MM.1S (cell line): ENCODE measurements at places on chromosomes 11 and 22.
A peak's percentile ranks its signal among the peaks of the same experiment; 100 is the strongest.

DNA sequence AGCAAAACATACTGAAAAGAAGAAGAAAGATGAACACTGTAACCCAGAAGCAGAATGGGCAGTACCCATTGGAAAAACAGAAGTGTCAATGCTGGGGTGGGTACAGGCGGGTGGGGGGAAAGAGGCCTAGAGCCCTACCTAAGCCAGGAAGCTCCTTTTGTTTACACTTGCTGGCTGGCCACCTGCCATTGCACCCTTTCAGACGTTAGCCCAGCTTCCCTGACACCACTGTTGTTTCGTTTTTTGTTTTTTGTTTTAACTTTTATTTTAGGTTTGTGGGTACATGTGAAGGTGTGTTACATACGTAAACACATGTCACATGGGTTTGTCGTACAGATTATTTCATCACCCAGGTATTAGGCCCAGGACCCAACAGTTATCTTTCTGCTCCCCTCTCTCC lies 55.4 kb downstream of the PLEKHA7 start:
- peak; percentile 94 for DNase-seq

DNA sequence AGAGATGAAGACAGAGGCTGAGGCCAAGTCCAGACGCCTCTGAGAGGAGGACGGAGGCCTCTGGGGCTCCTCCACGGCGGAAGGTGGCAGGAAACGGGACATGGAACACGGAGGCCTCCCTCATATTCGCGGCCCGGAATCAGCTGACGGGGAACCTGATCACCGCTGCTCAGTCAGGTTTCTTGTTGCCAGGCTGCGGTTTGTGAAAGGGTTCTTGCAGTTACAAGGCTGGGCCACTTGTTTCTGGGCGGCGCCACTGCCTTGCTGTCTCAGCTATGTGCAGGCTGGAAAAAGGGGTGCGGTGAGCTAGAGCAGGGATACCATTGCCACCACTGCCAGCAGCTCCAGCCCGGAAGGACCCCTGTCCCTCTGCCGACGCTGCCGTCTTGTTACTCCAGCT lies 10.0 kb upstream of the MMP1 start:
- DNase-seq, result no peak

GRCh38 chr11:87260811-87261210 lies 223.1 kb downstream of the TMEM135 start:
- no peak for DNase-seq

DNA sequence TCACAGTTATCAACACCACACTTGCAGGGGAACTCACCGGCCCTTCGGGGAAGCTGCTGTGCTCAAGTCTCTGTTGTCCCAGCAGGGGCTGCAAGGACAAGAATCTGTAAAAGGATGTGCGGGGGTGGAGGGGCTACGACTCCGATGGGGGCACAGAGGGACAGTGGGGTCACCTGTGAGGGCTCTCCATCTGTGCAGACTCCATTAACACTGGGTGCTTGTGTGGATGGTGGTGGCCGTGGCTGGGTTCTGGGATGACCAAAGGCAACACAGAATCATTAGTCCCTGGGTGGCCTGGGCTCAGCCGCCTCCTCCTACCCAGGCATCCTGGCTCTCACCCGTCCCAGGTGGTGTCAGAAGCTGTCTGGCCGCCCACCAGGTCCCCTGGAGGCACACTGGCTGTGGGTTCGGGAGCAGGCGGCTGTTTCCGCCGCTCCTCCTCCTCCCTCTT lies 10.2 kb upstream of the RBM4B start:
- no peak for DNase-seq

GRCh38 chr11:27497911-27498310 lies 8.7 kb downstream of the LIN7C start:
- DNase-seq, result no peak

DNA sequence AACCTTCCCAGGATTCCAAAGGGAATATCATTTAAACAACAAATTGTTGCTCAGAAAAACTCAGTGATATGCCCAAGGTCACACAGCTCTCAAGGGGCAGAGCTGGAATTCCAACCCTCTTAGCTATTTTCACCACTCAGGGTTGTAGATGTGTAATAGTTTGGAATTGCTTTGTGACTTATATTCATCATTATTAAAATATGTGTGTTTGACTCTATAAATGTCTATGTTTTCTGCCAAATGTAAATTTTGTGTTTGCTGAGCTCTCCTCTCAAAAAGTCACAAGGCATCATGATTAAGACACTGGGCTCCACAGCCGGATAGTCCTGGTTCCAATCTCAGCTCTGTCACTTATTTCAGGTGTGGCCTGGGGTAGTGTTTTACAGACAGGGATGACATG lies 407.3 kb downstream of the TMEM135 start:
- no peak for DNase-seq

- no peak for DNase-seq
These were observed 2.1 kb upstream of the DGKZ start for GRCh38 chr11:46345131-46345597.

- no peak for DNase-seq
These were observed 17.2 kb downstream of the CD6 start for GRCh38 chr11:60988658-60989057.

- DNase-seq, result no peak
These were observed 23.7 kb downstream of the HTR3B start for GRCh38 chr11:113928311-113928710.

GRCh38 chr11:35944503-35945136 lies 758 bp downstream of the LDLRAD3 start:
- no peak for DNase-seq

GRCh38 chr11:88308576-88308975 lies 29.0 kb downstream of the CTSC start:
- DNase-seq, result no peak

DNA sequence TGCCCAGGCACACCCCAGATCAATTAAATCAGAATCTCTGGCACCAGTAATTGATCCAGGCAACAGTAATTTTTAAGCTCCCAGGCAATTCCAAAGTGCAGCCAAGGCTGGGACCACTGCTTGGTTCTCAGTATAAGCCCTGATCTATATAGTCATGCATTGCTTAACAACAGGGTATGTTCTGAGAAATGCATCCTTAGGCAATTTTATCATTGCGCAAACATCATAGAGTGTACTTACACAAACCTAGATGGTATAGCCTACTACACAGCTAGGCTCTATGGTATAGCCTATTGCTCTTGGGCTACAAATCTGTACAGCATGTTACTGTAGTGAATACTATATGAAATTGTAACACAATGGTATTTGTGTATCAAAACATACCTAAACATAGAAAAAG lies 651 bp upstream of the C11orf42 start:
- no peak for DNase-seq

DNA sequence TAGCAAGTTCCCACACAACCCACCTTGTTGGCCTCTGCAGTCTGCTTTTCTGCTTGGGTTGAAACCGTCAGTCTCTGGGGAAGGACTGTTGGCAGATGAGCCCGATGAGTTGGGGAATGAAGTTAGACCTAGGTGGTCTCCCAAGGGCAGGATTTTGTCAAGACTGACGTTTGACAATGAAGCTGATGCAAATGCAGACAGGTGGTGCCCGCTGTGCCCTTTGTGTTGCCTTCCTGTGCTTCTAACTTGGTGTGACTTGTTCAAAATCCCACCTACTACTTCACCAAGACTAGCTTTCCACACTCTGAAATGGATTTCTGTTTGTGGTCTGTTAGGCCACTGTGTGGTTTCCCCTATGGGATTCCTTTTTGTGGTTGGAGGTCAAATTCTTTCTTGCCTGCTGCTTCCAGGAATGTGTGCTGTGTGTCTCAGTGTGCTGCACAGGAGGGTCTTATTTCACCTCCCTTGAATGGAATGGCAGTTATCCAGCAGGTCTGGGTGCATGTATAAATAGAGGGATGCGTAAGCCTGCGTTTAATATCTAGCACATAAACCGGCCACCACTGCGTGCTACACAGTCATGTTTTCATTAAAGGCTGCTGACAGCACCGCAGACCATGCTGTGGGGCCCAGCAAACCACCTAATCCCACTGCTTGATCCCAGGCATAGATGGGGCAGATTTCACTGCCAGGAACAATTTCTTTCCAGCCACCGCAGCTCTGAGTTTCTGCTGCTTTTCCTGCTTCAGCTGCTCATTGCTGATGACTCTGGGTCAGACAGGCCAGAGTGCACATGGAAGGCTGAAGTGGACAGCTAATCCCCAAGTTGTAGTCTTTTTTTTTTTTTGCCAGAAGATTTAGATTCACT lies 44.8 kb downstream of the ADAMTS8 start:
- no peak for DNase-seq

- DNase-seq, result no peak
These were observed 5.3 kb upstream of the TYMP start for GRCh38 chr22:50535113-50535512.

DNA sequence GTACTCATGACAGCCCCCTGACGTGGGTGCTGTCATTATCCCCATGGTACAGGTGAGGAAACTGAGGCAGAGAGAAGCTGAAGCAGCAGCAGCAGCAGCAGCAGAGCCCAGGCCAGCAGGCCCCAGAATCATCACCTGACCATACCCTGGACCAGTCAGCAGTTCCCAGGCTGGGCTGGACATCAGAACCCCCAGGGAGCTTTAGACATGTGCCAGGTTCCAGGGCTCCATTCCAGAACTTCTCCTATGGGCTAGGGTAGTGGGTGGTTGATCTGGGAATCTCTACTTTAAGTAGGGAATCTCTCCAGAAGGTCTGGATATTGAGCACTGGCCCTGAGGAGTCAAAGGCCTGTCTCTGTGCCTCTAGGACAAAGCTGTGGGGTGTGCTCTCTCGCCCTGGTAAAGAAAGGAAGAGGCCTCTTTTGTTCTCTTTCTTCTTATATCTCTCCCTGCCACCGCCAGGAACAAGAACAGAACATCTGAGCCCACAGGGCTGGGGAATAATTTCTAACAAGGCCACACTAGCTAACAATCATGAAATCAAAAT lies 26.6 kb downstream of the MAFF start:
- DNase-seq, result no peak

DNA sequence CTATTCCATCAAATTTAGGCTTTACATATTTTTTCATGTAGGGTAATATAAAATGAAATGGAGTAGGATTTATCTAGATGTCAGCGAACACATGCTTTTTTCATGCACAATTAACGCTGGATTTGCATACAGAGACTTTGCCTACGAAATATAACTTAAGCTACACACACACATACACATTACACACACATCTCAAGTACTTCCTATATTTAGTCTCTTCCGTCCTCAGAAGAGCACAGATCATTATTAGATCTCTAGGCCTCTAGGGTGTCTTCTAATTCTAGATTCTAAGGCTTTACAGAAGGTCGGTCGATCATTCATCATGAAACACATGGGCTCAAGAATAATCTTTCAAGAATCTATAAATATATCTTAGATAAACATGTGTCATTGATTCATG lies 3.8 kb upstream of the MS4A13 start:
- DNase-seq, result no peak

GRCh38 chr11:115391160-115391559 lies 113.1 kb downstream of the CADM1 start:
- DNase-seq, result no peak

DNA sequence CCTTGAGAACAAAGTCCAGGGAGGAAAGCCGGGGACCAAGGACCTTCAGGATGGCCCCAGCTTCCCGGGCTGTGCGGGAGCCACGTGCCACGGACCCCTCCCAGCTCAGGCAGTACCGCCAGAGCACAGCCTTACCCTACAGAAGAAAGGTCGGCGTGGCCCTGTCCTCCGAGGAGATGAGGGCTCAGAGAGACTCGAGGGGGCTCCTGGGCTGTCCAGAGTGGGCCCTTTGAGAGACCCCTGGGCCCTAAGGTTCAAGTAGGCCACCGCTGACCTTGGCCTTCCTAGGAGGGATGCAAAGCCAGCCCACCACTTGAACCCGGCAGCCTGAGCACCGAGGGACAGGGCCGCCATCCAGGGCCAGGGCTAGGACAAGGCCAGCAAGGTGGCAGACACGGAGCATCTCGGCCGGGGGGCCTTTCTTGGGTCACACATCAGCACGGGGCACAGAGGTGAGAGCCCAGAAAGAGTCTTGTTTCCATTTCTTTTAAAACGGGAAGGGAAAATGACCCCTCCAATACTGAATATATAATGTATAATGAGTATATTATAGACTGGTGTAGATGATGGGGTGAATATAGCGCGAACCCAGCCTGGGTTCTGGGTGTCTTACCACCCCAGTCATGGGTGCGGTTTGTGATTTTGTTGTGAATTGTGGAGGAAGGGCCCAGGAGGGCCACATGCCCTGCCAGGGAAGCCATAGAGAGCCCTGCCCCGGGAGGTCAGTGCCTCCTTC lies 34.4 kb upstream of the PPARA start:
- no peak for DNase-seq

- peak; percentile 48 for DNase-seq
These were observed 2.5 kb upstream of the RCN1 start for GRCh38 chr11:32088117-32088941.

DNA sequence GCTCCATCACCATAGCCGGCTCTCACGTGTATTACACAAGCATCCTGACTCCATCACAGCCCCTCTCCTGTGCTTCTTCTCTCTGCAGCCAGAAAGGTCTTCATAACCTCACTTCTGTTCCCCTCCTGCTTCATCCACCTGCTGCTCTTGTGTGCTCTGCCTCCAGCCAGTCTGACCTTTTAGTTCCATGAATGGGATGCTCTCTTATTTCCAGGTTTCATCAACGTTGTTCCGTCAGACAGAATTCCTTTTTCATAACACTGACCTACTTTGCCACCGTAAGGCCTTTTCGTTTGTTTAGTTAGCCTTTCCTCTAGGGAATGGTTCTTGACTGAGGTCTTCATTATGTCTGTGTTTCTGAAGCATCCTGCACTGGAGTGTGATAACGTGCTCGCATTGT lies 18.8 kb downstream of the GRAMD1B start:
- DNase-seq, result no peak

- DNase-seq, result peak; percentile 10
These were observed 159.9 kb upstream of the GRK3 start for GRCh38 chr22:25404556-25404927.

DNA sequence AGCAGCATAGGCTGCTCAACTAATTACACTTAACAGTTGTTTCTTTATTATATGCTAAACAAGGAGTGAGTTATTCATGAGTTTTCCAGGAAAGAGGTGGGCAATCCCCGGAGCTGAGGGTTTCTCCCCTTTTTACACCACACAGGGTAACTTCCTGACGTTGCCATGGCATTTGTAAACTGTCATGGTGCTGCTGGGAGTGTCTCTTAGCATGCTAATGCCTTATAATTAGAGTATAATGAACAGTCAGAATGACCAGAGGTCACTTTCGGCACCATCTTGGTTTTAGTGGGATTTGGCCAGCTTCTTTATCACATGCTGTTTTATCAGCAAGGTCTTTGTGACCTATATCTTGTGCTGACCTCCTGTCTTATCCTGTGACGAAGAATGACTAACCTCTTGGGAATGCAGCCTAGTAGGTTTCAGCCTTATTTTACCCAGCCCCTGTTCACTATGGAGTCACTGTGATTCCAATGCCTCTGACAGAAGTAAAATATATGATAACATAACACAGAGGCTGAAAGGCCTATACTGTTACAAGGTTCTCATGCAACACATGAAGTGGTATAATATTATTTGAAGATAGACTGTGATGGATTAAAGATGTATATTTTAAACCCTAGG lies 41.3 kb upstream of the RDX start:
- DNase-seq, result no peak

- DNase-seq, result no peak
These were observed 279.3 kb upstream of the B3GAT1 start for GRCh38 chr11:134691295-134691873.

- DNase-seq, result no peak
These were observed 21.6 kb downstream of the MGAT3 start for GRCh38 chr22:39478441-39478850.

GRCh38 chr22:42257386-42257785 lies 13.1 kb downstream of the TCF20 start:
- DNase-seq, result no peak

- no peak for DNase-seq
These were observed 7.5 kb downstream of the CTTN start for GRCh38 chr11:70405679-70406395.
